ENCODE measurements at places on chromosomes 4 and X.
A peak's percentile ranks its signal among the peaks of the same experiment; 100 is the strongest.

DNA sequence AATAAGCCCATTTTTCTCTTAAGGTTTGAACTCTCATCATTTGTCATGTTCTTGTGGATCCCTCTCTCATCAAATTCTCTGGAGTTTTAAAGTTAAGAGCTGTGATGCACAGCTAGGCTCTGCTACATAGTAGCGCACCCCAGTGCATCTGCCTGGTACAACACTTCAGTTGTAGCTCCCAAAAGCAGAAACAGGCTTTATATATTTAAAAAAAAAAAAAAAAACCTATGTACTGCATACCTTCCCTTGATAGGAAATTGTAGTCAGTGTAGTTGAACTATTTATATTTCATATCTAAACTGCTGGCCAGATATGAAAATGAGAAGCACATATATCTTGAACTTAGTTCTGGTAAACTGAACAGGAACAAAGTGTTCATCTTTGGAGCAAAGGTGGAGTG is 131.4 kb downstream of the KLHL13 start:
- DNase-seq = no peak

GRCh38 chrX:72060196-72060920 is 71.4 kb downstream of the RTL5 start:
- DNase-seq = no peak

- DNase-seq = no peak
Observed at GRCh38 chr4:8575457-8575856, 4.7 kb upstream of the GPR78 start.

GRCh38 chr4:90419124-90419711 is 292.0 kb downstream of the CCSER1 start:
- peak; percentile 12 for DNase-seq

- no peak for DNase-seq
Observed at GRCh38 chr4:70954032-70954431, 39.4 kb upstream of the DCK start.

DNA sequence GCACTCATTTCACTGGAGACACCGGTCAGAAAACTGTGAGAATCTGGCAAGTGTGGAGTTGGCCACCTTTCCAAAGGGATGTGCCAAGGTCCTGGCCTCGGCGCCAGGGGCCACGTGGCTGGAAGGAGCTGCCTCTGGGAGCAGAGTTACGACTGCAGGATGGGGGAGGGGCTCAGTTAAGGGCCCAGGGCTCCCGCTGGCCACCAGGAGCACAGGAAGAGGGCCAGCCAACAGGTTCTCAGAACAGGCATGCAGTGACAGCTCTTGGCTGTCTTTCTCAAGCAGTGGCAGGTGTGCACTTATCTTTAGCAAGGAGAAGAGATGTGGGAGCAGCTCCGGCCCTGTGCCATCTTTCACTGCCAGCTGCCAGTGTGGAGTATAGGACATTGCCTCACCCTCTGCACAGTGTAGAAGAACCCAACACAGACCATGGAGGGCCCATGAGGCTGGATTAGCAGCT is 115.9 kb upstream of the RBPJ start:
- DNase-seq = no peak

DNA sequence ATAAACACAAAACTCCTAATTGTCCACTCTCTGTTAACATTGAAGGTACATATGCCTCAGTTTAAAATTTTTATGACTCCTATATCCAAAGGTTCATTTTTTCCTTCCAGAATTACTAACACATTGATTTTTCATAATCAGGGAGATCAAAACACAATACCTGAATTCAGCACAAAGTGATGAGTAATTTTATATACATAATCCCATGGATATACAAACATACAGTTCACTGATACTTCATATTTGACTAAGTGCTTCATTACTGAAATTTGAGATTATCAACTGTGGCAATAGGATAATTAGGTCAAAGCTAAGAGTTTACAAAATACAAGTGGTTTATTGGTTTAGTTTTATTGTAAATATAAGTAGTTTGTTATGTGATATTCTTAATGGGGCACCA is 176.2 kb upstream of the PRPS2 start:
- no peak for DNase-seq

- no peak for DNase-seq
Observed at GRCh38 chrX:32139476-32139875, 1067.6 kb upstream of the FTHL17 start.

DNA sequence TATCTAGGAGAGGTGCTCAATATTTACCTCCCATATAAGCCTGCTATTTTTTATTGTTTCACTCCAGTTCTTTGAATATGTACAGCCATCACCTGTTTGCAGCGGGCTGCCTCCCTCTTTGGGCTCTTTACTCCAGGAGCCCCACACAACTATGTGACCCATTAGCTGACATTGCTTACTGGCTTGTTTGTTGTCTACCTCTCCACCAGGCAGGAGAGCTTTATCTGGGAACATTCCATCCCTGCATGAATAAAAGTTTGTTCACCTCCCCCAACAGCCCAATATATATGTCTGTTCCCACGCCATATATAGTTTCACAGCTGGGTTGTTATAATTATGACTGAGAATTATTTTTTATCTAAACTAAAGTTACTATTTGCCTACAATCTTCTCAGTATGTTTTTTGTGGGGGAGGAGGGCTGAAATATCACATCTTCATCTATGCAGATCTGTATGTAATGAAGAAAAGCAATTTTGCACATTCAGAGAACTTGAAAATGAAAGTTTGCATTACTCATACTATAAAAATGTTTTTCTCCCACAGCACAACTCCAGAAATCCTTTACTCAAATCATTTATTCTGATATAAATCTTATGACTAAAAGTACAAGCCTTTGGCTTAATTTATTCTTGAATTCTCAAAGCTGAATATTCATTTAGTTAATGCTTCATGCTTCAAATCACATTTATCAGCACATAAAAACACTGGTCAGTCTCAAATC is 61.2 kb upstream of the DAPP1 start:
- DNase-seq = peak; percentile 7

- DNase-seq = no peak
Observed at GRCh38 chr4:58807843-58808615, 1697.8 kb upstream of the IGFBP7 start.

DNA sequence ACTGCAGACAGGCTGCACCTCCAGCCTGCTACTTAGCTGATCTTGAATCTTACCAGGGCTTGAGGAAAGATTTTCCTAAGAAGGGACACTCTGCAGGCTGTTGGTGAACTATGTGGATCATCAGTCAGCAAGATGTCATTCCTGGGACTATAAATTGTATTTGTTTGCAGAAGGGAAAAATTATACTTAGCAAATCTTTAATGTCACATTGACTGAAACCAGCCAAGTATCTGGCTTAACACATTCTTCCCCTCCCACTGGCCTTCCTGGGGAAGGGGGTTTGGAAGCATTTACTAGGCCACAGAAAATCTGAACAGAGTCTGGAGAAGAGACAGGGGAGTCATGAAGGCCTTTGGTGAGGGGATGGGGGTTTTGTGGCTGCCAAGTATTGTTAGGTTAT is 156.7 kb upstream of the EOLA2 start:
- no peak for DNase-seq

DNA sequence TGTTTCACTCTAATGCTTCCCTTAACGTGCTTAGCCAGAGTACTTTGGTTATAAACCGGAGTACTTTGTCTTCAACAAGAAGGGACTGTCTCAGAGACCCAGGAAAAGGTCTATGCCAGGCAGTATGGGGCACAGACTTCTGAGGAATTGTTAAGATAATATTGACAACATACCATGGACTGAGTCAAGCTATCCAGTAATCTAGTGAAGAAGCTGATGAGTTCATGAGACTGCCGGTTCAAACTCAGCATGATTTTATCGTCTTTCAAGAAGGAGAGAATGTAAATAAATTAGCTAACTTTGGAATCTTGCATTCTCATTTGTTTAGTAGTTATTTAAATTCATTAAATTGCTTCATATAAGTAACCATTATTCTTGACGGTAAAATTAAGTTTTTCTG is 546.1 kb downstream of the PPP4R3C start:
- no peak for DNase-seq

DNA sequence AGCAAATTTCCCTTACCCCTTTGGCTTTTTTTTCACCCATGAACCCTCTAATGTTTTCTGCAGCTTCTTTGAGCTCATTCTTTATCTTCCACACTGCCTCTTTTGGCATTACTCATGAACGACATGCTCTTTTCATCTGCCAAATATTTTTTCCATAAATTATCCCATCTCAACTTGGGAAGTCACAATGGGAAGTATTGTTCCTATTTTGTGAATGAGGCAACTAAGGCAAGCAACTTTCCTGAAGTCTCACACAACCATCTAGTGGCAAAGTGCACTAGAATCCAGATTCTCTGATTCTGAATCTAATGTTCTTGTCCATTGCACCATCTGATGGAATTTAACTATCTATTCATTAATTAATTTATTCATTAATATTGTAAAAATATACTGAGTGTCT is 625 bp downstream of the RTL9 start:
- DNase-seq = no peak

DNA sequence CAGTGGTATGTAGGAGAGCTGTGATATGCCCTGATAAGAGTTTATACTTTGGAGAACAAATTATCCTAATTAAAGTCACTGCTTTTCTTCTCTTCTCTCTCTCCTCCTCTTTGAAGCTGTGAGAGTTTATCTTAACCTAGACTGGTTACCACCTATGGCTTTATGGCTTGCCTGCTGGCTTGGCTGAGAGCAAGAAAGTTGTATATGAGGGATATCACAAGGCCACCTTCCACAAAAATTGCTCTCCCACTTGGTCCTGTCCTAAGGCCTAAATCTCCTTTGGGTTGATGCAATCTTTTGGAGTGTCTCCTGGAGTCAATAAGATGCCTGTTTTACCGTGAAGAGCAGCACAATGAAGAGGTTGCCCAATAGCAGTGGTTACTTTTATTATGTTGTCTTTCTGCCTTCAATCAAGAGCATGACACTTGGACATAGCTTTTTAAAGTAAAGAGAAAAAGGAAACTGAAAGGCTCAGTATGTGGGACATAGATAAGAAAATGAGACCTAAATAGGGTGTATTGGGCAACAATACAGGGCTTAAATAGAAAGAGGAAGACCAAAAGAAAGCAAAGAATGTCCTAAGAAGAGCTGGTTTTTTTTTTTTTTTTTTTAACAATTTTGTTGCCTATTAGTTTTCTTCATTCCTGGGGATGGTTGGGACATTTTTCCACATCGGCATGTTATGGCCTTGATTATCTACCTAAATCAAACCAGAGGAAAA is 9.2 kb downstream of the GUCY1A1 start:
- no peak for DNase-seq

DNA sequence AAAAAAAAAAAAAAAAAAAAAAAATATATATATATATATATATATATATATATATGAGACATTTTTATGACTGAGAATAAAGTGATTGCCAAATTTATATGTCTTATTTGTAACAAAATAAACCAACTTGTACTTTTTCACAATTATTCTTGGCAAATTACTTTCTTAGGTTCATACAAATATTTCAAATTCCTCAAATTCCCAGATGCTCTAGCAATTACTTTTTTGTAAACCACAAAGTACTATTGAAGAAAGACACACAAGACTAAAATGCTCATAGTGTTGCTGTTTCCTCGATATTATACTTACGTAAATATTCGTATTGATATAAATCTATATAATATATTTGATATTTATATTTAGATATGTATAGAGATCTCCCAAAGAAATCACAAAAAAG is 390.0 kb downstream of the FAT4 start:
- DNase-seq = no peak

GRCh38 chrX:18707426-18708049 is at the start of gene PPEF1:
Gene PPEF1 (plus strand): TSS chrX:18707645. CDS start chrX:18707781, 136 bp downstream.
- no peak for DNase-seq

DNA sequence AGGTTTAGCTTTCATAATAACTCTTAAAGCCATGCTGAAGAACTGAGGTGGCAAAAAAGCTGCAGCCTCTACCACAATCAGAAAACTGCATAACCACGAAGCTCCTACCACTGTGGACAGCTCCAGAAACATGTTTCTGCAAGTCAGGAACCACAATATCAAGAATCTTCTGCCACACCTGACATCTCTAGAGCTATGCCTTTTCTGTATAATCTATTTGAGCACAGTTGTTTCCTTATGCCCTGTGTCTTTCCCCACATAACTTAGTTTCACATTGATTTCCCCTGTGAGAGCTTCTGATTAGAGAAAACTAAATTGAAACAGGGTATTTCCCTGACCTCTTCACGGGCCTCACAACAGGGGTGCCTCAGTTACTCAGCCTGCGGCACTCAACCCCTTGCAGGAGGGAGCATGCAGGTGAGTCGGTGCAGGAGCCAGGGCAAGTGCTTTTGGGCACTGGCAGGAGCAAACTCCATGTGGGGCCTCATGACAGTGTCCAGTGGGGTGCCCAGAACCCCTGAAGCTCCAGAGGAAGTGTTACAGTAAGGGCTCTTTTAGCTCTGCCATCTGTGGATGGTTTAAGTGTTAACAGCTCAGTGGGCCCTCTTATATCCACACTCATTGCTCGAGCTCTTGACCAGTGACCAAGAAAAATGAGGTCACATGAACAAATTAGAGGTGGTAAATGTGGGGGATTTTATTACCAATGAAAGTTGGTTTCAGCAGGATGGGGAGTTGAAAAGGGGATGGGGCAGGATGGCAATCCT is 132.8 kb upstream of the BMP3 start:
- no peak for DNase-seq

DNA sequence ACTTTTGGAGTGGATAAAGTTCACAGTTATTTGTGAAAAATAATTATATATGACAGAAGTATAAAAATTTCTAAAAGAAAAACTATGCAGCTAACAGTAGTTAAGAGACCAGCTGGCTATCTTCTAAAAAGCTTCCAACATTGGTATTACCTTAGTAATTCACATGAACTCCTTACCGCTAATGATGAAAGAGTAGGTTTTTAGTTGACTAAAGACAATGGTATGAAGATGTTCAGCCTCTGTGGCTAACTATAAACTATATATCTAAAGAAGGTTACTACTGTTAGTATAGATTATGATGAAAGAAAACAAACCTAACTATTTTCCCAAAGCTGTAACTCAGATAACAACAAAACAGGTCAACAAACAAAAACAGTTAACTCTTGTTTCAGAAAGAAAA is 10.4 kb downstream of the CCNI start:
- no peak for DNase-seq

DNA sequence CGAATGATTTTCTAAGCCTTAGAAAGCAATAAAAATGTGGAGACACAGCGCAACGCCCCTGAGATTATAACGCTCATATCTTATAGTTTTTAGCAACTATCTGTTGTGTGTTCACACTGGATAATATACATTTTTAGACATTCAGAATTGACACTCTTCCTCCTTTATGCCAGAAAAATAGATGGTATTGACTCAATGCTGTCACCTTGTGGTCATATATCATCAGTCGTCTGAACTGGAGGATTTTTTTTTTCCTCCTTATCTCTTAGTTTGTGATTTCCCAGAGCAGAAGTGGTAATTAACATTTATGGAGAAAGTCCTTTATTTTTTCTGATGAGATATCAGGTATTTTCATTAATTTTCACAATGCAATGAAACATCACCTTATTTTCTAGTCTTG is 759.6 kb downstream of the RAB28 start:
- DNase-seq = no peak

- DNase-seq = no peak
Observed at GRCh38 chr4:17556498-17556897, 20.5 kb upstream of the LAP3 start.

GRCh38 chr4:180203349-180203748 is 2039.9 kb upstream of the TENM3 start:
- no peak for DNase-seq

All from activated CD4-positive, alpha-beta T cell treated with anti-CD3 and anti-CD28 coated beads, Interleukin-2, Interleukin-4, amounts not matched to agents 100 ng/mL and 50 ng/mL, durations not matched to agents 16 hours and 8 hours (primary cell).